ENCODE measurements at places on chromosomes 13 and 19. TPM values are rescaled to one million over a fixed set of nuclear protein-coding genes. Genes with fewer than 3 reads are reported as not detected.

ATXN8OS gene
- not detected for total RNA-seq

KCNC3 gene
- 0.47 TPM for total RNA-seq

ADGRL1 gene
- total RNA-seq: 7.7 TPM

CERS1 gene
- not detected for total RNA-seq

SEMA6B gene
- total RNA-seq: not detected

ICAM5 gene
- total RNA-seq: 0.57 TPM

CLEC17A gene
- total RNA-seq: not detected

NOTCH3 gene
- total RNA-seq: not detected

CRLF1 gene
- total RNA-seq: not detected

WDR88 gene
- total RNA-seq: not detected

PRTN3 gene
- total RNA-seq: not detected

ZSCAN1 gene
- not detected for total RNA-seq

CYP4F2 gene
- total RNA-seq: not detected

BCAM gene
- not detected for total RNA-seq

ATP8B3 gene
- 20.2 TPM for total RNA-seq

UFM1 gene
- total RNA-seq: 31.6 TPM

OR10H3 gene
- total RNA-seq: not detected

LILRB3 gene
- total RNA-seq: 1.5 TPM

LIM2 gene
- total RNA-seq: not detected

ZSCAN18 gene
- total RNA-seq: 19.1 TPM

ZSCAN4 gene
- total RNA-seq: not detected

SDHAF1 gene
- total RNA-seq: 20.1 TPM

EXOC3L2 gene
- not detected for total RNA-seq

TUBA3C gene
- not detected for total RNA-seq

CNFN gene
- total RNA-seq: not detected

VSTM1 gene
- not detected for total RNA-seq

MEGF8 gene
- total RNA-seq: 5.0 TPM

RFX2 gene
- 12.3 TPM for total RNA-seq

RB1 gene
- 64.6 TPM for total RNA-seq

CRX gene
- total RNA-seq: not detected

CEACAM6 gene
- total RNA-seq: not detected

GPR108 gene
- 85.6 TPM for total RNA-seq

A1BG gene
- 14.9 TPM for total RNA-seq

LILRA2 gene
- total RNA-seq: not detected

ZNF155 gene
- 2.2 TPM for total RNA-seq

SLC8A2 gene
- 0.44 TPM for total RNA-seq

FCER2 gene
- total RNA-seq: 0.29 TPM

OR7A5 gene
- total RNA-seq: not detected

PHF11 gene
- total RNA-seq: 93.4 TPM

Data from activated CD8-positive, alpha-beta T cell treated with anti-CD3 and anti-CD28 coated beads, Interleukin-2, amount 10 ng/mL, durations not matched to agents 7 days and 5 days (primary cell).